ENCODE measurements at places on chromosomes 7 and 10. TPM values are rescaled to one million over a fixed set of nuclear protein-coding genes. Genes with fewer than 3 reads are reported as not detected.

IFIT1B gene
- total RNA-seq, result not detected

MSMB gene
- total RNA-seq, result not detected

SOSTDC1 gene
- 6.4 TPM for total RNA-seq

OR2A1 gene
- total RNA-seq, result 0.14 TPM

SYCE1 gene
- total RNA-seq, result not detected

MARVELD1 gene
- 20.0 TPM for total RNA-seq

LIPM gene
- not detected for total RNA-seq

DNA2 gene
- total RNA-seq, result 3.0 TPM

SCIN gene
- total RNA-seq, result 1.8 TPM

DNA sequence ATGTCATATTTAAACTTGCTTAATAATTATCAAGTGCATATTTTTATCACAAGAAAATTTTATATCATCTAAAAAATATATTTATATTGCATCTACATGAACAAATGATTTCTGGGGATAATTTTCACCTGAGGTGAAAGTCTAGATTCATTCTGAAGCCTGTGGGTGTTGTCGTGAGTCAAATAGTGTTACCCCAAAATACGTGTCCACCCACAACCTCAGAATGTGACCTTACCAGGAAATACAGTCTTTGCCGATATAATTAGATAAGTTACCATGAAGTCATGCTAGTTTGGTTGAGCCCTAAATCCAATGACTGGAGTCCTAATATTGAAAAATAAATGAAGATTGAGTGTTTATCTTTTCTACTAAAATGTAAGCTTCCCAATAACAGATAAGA, 203.0 kb upstream of the MDFIC start:
- no peak for DNase-seq
- H3K36me3 ChIP-seq, result no peaks in the 10 kb centered on the region
- H3K27ac ChIP-seq, result no peak overlapping the region
- no peak overlapping the region for H3K4me3 ChIP-seq
- H3K27me3 ChIP-seq, result no peaks in the 10 kb centered on the region

DNA sequence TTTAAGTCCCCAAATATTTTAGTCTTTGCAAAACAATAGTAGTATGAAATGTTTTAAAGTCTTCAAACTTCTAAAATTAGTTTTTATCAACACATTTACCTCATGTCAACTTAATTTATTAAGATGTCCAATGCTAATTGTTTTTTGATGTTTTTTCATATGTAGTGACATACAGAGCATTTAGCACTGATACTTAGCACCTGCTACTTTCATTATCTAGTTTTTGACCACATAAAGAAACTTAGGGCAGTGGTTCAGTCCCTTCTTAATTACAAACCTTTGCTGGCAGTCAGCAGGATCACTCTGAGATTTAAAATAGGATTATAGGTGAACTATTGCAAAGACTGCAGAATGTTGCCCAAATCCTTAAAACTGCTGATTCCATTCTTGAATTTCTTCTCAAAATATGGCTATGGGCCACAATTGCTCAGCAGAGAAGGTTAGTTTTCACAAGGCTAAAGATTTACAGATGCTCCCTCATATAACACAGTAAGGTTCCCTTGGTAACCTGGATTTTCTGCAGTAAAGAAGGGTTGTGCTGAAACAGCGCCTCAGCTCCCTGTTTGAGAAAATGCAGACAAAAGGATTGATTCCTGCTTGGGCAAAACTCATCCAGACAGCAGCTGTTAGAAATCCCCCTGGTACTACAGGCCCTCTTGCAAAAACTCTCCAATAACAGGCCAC, 3.4 kb downstream of the GPR85 start:
- H3K4me3 ChIP-seq, result no peak overlapping the region
- no peak overlapping the region for H3K27ac ChIP-seq
- no peaks in the 10 kb centered on the region for H3K27me3 ChIP-seq
- DNase-seq, result no peak
- peaks cover 13% of the 10 kb centered on the region for H3K4me1 ChIP-seq
- no peaks in the 10 kb centered on the region for H3K36me3 ChIP-seq

DNA sequence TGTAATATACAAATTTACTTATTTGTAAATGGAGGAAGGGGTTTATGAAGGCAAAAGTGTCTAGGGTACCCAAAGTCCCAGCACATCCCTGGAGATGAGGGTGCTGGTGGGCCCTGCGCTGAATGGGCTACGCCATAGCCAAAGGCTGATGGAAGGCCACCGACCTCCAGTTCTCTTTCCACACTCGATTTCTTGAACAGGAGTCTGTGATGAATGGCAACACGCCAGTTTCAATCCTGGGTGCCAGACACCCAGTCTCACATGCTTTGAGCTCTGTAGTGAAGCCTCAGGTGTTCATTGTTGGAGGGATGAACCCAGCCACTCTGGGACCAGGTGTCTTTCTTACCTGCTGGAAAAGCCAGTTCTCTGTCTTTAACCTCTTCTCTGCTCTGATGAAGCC, 752 bp downstream of the LRMDA start:
- no peaks in the 10 kb centered on the region for H3K36me3 ChIP-seq
- peak overlapping the region; percentile 66 for H3K4me3 ChIP-seq

DNA sequence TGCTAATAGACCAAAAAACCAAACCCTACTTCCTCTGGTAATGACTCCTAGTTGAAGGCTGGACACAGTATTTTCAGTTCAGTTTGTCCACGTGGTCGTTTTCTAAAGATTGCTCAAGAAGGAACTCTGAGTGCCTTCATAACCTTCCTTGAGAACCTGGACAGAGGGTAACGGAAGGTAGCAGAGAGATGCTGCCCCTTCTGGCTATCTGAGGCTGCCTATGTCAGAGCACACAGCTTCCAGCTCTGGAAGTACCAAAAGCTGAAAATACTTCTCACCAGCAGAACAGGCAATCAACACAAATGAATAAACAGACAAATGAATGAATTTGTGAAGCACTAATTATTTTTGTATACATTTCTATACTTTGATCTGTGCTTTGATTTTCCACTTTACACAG, 85.2 kb downstream of the AMPH start:
- DNase-seq, result no peak
- H3K27ac ChIP-seq, result no peak overlapping the region
- H3K36me3 ChIP-seq, result no peaks in the 10 kb centered on the region
- no peaks in the 10 kb centered on the region for H3K4me1 ChIP-seq
- H3K27me3 ChIP-seq, result no peaks in the 10 kb centered on the region

GRCh38 chr7:144622745-144623144, 213.1 kb downstream of the TPK1 start:
- H3K4me3 ChIP-seq, result no peak overlapping the region
- H3K36me3 ChIP-seq, result no peaks in the 10 kb centered on the region
- DNase-seq, result no peak
- no peaks in the 10 kb centered on the region for H3K4me1 ChIP-seq
- no peaks in the 10 kb centered on the region for H3K27me3 ChIP-seq
- no peak overlapping the region for H3K27ac ChIP-seq

GRCh38 chr7:70681469-70682350, 450.2 kb upstream of the GALNT17 start:
- no peak overlapping the region for H3K4me3 ChIP-seq
- DNase-seq, result no peak

DNA sequence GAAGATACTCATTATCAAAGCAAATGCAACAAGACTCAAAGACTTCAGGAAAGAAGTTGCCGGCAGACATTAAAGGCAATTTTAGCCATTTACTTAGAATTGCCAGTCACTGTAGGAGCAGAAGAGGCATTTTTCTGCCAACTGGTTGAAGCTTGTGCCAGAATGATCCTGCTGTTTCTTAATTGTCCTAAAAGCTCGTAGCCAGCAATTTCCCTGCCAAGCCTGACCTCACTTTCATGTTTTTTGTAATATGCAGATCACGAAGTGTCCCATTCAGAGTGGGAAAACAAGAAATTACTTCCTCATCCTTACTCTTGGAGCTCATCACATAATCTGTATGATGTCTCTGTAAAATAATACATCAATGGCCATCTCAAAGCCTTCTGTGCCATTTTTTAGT, 130.9 kb upstream of the ANKRD1 start:
- no peak overlapping the region for H3K4me3 ChIP-seq
- no peaks in the 10 kb centered on the region for H3K4me1 ChIP-seq
- H3K27me3 ChIP-seq, result no peaks in the 10 kb centered on the region

GRCh38 chr10:8803992-8804391, 749.5 kb downstream of the GATA3 start:
- no peaks in the 10 kb centered on the region for H3K27me3 ChIP-seq
- H3K36me3 ChIP-seq, result no peaks in the 10 kb centered on the region
- no peak overlapping the region for H3K27ac ChIP-seq
- DNase-seq, result no peak

DNA sequence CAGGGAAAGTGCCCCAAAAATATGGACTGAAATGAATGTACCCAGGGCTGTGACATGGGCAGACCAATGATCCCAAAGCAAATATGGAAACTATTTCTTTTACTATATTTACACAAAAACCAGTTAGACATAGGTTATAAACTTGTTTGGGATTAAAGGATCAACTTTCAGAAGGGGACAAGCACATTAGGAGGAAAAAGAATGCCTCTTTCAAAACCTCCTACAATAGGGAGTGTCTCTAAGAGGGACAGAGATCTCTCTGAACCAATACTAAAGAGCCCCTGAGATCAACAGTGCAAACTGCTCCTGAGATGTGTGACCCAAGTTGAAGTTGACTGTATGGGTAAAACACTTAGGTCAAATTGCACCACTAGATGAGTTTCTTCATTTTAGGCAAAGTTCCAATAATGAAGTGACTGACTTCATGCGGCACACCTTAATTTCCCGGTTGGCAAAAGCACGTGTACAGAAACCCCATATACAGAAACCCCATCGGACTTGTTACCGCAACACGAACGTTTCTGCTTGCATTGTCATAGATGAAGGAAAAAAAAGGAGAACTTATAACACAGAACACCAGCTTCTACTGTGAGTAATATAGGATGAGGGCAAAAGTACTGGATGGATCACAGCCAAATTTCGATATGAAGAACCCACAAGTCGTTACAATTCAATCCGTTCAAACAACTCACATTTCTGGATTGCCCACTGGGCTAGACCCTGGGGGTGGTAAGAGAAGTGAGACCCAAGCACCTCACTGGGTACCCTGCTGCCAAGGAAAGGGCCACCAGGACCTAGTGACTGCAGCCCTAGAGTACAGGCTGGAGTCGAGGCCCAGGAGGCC, 4.3 kb downstream of the SVIL start:
- no peaks in the 10 kb centered on the region for H3K27me3 ChIP-seq
- H3K36me3 ChIP-seq, result peaks cover 4% of the 10 kb centered on the region
- peaks cover 90% of the 10 kb centered on the region for H3K4me1 ChIP-seq
- H3K4me3 ChIP-seq, result peak overlapping the region; percentile 40

DNA sequence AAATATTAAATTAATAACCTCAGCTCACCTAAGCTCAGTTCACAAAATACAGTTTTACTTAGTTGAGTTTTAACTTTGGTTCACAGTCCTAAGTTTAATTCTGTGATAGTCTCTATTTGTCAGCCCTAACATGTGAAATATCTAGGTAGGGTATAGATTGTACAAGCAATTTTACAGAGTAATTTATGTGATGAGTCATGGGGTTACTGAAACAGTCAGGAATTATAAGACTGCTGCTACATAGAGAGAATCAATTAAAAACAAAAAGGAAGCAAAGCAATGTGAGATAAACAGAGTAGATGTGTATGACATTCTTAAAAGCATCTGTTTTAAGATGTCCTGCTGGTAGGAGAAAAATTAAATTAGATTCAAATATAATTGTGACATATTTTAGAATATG, 1018.2 kb upstream of the KCND2 start:
- no peak for DNase-seq
- no peak overlapping the region for H3K4me3 ChIP-seq
- no peak overlapping the region for H3K27ac ChIP-seq
- H3K27me3 ChIP-seq, result no peaks in the 10 kb centered on the region

- H3K27me3 ChIP-seq, result no peaks in the 10 kb centered on the region
- no peak overlapping the region for H3K4me3 ChIP-seq
- no peaks in the 10 kb centered on the region for H3K36me3 ChIP-seq
- no peaks in the 10 kb centered on the region for H3K4me1 ChIP-seq
These were observed 241.3 kb upstream of the ADARB2 start for GRCh38 chr10:1978584-1978983.

GRCh38 chr7:147153571-147153970, 1037.0 kb downstream of the CNTNAP2 start:
- H3K27ac ChIP-seq, result no peak overlapping the region
- no peak overlapping the region for H3K4me3 ChIP-seq
- H3K27me3 ChIP-seq, result no peaks in the 10 kb centered on the region
- DNase-seq, result no peak
- H3K36me3 ChIP-seq, result no peaks in the 10 kb centered on the region
- H3K4me1 ChIP-seq, result no peaks in the 10 kb centered on the region

- no peak for DNase-seq
- H3K4me3 ChIP-seq, result no peak overlapping the region
- H3K36me3 ChIP-seq, result no peaks in the 10 kb centered on the region
These were observed 219.1 kb downstream of the GFRA1 start for GRCh38 chr10:116053910-116054309.

DNA sequence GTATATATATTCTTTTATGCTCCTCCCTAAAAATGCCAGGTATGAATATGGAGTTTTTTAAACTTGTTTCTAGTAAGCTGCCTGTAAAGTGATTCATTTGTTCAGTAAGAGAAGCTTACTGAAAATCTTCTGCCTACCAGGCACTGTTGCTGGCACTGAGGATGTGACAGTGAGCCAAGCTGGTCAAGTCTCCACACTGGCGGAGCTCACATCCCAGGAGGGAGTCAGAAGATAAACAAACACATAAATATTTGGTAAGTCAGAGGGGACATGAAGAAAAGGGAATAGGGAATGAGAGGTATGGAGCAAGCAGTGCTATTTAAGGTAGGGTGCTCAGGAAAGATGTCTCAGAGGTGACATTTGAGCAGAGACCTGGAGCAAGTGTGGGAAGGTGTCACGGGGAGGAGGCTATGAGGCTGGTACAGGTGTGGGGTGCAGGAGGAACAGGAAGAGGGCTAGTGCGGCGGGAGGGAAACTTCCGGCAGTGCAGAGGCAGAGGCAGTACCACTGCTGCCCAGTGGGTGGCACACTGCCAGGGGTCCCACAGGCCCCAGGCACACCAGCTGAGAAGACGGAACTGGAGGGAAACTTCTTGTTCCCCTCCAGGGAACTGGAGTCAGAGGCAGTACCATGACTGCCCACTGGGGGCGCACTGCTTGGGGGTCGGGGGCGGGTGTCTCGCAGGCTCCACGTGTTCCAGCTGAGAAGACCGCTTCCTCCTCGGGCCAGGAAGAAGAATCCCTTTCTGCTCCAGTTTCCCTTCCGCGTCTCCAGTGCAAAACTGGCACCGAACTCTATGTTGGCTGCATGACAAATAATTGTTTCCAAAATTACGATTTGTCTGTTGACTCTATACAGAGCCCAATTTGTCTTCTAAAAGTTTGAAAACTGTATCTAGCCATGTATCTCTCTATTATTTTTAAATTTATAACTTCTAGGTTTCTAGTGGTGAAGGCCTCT, 161.0 kb downstream of the TEX36 start:
- DNase-seq, result no peak
- no peaks in the 10 kb centered on the region for H3K4me1 ChIP-seq
- H3K27ac ChIP-seq, result no peak overlapping the region
- H3K36me3 ChIP-seq, result no peaks in the 10 kb centered on the region
- no peak overlapping the region for H3K4me3 ChIP-seq

- peaks cover 3% of the 10 kb centered on the region for H3K27me3 ChIP-seq
- peaks cover 9% of the 10 kb centered on the region for H3K4me1 ChIP-seq
- H3K4me3 ChIP-seq, result no peak overlapping the region
- H3K36me3 ChIP-seq, result no peaks in the 10 kb centered on the region
These were observed 71.1 kb upstream of the CUX1 start for GRCh38 chr7:101746314-101746713.

- no peaks in the 10 kb centered on the region for H3K36me3 ChIP-seq
- peaks cover 40% of the 10 kb centered on the region for H3K4me1 ChIP-seq
- no peak overlapping the region for H3K4me3 ChIP-seq
- peak overlapping the region; percentile 50 for H3K27ac ChIP-seq
These were observed 97.4 kb downstream of the C10orf105 start for GRCh38 chr10:71622154-71622526.

Data from sigmoid colon (tissue), 7 donors.